ENCODE measurements at places on chromosomes 3 and 15. TPM values are rescaled to one million over a fixed set of nuclear protein-coding genes. Genes with fewer than 3 reads are reported as not detected.

LRRC2 gene
- 0.91 TPM for total RNA-seq

KNG1 gene
- total RNA-seq = not detected

CSTA gene
- 1.4 TPM for total RNA-seq

CCR8 gene
- 1.3 TPM for total RNA-seq

CNTN4 gene
- not detected for total RNA-seq

ZNF592 gene
- total RNA-seq = 37.5 TPM

TM4SF1 gene
- total RNA-seq = not detected

ATP13A3 gene
- 46.5 TPM for total RNA-seq

ACP3 gene
- total RNA-seq = not detected

SAMMSON gene
- total RNA-seq = not detected

TNFSF10 gene
- total RNA-seq = 9.5 TPM

ZBED2 gene
- total RNA-seq = 0.11 TPM

CSK gene
- total RNA-seq = 118 TPM

ATP13A4 gene
- total RNA-seq = 1.6 TPM

MYRIP gene
- total RNA-seq = not detected

MASP1 gene
- total RNA-seq = not detected

RBSN gene
- 57.2 TPM for total RNA-seq

CYP1A2 gene
- not detected for total RNA-seq

SLC38A3 gene
- 1.1 TPM for total RNA-seq

DNA sequence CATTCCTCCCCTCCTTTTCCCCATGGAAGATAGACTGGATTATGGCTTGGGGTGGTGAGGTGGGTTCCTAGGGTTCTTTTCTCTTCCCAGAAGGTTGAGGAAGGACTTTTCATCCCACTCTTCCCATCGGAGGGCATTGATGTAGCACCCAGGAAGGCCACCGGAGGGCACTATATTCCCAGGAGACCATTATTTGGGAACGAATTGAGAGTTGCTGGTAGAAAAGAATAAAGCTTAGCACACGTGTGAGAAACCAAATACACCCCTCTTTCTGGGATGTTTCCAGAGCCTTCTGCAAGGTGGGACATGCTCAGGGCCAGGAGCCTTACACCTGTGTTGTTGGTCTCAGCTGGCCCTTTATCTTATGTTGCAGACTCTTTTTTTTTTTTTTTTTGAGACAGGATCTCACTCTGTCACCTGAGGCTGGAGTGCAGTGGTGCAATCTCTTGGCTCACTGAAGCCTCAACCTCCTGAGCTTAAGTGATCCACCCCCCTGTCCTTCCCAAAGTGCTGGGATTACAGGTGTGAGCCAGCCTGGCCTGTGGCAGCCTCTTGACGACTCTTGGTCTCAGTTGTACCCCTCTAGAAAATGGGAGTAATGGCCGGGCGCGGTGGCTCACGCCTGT lies 6.3 kb upstream of the CDC25A start:
- DNase-seq = no peak

DNA sequence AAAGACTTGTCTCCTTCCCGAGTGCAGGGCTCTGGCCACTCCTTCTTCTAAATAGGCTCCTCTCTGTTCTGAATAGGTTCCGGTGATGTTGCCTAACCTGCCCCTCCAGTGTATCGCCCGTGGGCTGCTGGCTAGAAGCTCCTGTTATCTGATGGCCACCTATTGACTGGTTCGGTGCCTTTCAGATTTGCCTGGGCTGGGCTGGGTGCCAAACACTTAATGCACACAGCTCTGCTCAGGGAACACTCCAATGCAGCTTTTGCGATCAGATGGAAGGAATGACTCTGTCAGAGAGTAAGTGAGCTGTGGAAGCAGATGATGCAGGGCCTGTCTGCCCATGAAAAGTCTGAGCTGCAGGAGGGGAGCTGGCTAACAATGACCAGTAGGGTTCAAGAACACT lies 112.9 kb downstream of the CORO2B start:
- no peak for DNase-seq

DNA sequence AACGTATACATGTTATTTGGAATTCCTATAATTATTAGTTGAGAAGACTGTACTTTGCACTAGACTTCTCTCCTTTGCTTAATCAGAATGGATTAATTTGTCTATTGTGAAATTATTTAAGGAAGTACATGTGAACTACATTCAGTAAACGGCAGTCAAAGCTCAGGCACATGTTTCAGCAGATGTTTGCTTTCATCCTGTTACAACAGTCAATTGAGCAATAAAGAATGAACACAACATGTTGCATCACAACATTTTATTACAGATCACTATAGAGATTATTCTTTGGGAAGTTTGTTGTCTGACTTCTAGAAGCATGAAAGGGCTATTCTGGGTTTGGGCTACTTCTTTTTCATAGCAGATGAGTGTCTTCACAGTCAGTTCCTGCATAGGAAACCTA lies 39.2 kb downstream of the RAB27A start:
- DNase-seq = no peak

DNA sequence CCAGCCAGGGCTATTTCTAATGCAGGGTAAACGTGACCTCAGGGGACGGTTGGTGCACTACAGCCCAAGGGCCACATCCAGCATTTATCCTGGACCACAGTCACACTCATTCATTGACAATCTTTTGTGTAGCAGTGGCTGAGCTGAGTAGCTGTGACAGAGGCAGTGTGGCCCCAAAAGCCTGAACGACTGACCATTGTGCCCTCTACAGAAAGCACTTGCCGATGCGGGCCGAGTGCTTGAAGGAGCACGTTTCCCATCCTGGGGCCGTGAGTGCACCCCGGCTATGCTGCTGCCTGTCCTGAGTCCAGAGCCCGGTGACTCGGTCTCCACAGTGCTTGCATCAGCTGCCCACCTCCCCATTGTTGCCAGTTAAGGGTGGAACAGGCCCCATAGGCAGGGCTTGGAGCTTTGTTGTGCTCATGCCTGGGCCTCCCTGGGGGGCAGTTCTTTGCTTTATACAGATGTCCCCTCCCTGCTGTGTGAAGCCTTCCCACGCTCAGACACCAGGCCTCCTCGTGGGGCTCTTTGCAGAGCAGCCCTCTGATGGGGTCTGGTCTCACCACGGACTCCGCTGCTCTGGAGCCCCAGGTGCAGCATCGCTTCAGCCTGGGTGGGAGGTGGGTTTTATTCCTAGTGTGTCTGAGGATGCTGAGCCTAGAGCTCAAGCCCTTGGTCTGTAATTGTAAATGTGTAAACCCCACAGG lies 13.0 kb upstream of the SNRPA1 start:
- DNase-seq = no peak

DNA sequence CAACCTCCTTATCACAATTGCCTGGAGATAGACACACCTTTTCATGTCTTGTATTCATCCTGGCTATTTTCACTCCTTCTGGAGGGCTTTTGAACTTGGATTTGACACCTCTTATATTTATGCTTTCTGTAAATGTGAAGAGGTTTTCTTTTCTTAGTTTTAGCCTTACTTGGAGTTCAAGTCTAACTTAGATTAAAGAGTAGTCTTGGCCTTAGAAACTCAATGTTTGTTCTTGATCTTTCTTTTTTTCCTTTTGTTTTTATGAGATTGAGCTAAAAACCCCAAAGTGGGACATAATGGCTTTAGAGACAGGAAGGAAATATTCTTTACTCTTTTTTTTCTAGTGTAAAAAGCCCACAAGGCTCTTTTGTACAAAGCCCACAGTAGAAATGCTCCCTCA lies 1054.9 kb downstream of the ROBO1 start:
- no peak for DNase-seq

DNA sequence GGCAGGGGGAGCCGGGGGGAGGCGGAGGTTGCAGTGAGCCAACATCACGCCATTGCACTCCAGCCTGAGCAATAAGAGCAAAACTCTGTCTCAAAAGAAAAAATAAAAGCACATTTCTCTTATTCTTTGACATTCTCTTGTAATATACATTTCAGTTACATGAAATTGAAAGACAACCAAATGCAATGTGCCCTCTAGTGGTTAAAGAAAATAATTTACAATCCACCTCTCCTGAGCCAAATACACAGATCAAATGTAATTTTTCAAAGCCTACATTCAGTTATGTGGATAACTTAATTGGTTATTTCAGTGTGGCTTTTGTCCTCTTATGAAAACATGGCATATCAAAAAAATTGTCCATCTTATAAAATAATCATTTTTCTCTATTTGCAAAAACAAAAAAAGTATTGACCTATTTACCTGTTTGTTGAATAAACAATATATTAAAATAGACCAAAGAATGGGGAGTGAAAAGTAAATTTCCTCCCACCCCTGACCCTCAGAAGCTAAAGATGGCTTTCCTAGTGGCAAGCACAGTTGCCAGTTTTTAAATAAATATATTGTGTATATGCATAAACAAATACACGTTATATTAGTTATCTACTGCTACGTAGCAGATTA lies 14.2 kb upstream of the U2SURP start:
- peak; percentile 58 for DNase-seq

DNA sequence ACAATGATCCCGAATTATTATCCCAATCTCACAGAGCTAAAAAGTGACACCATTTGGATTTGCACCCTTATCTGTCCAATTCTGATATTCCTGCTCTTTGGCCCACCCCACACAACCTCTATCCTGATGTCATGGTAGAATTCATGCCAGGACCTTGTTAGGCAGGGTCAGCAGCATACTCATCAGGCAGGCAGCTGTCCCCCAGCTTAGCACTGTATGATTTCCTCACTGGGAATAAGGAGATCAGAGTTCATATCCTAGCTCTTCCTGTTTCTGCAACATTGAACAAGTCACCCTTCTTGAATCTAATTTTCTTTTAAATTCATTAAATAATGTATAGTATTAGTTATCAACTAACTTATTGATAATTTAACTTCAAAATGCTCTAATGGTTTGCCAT lies 12.0 kb upstream of the C3orf80 start:
- DNase-seq = no peak

- no peak for DNase-seq
Observed at GRCh38 chr15:70947351-70948335, 55.0 kb downstream of the LRRC49 start.

GRCh38 chr15:29135702-29136646 lies 133.6 kb downstream of the NSMCE3 start:
- no peak for DNase-seq

GRCh38 chr3:197820550-197821335 lies 29.7 kb downstream of the LRCH3 start:
- no peak for DNase-seq

- no peak for DNase-seq
Observed at GRCh38 chr3:133479895-133480669, 80.2 kb downstream of the BFSP2 start.

DNA sequence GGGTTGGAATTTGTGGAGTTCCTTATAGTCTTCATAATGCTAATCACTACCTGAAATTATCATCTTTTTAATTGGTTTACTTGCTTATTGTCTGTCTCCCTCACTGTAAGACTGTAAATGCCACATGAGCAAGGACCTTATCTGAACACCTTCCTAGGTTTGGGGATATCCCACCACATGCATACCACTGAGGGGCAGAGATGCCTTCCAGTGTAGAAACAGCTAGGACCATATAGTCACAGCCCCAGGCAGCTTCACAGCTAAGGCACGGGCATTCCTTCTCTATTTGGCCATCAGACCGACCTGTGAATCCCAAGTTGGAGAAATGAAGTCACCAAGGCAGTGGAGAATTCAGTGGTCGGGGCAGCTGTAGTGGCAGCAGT lies 28.6 kb downstream of the PAQR9 start:
- no peak for DNase-seq

GRCh38 chr3:99951701-99952100 lies 134.0 kb downstream of the CMSS1 start:
- DNase-seq = no peak

DNA sequence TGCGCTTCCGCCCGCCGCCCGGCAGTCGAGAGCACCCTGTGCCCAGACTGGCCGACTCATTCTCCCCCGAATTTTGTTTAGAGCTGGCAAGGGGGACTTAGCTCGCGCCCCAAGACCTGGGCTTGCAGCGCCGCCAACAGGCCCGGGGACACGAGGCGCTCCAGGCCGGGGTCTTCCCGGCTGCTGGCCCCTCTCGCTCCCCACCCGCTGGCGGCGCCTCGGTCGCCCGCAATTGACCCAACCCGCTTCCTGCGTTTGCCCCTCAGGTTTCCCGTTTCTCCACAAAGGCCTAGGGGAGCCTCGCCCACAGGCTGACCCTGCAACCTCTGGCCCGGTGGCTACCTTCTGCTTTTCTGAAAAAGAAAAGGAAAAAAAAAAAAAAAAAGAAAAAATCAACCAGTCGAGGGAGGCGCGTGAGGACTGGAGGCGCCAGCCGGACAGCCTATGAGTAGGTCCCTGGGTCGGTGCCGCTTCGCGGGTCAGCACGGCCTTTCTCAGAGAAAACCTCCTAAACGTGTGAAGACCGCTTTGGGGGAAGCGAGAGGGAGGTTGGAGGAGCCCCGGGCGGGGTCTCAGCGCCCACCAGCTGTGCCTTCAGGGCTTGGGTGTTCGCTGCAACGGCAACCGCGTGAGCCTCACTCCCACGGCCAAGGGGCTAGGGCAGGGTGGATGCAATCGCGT lies 7.2 kb downstream of the FOXL2 start:
- DNase-seq = no peak

- no peak for DNase-seq
Observed at GRCh38 chr15:78811825-78812183, 540 bp upstream of the ADAMTS7 start.

- no peak for DNase-seq
Observed at GRCh38 chr3:127991251-127991650, 61.0 kb upstream of the SEC61A1 start.

GRCh38 chr3:57030721-57031120 lies 29.7 kb upstream of the SPATA12 start:
- DNase-seq = no peak

DNA sequence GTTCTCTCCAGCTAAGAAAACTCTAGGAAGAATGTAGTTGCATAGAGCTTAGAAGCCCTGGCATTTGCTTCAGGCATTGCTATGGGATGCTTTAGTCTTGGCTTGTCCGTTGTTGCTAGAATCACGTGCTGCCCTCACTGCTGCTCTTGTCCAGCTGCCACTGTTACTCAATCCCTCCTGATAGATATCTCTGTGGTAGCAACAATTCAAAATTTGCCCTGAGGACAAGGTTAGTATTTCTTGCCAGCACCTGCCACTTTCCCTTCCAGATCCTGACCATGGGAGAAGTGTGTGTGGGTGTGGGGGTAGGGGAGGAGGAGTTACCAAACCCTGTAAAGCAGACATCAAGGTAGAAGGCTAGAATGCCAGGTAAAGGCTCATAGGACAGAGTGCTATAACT lies 113.8 kb downstream of the PPM1L start:
- no peak for DNase-seq

GRCh38 chr3:178546079-178546478 lies 9.8 kb downstream of the KCNMB2 start:
- DNase-seq = no peak

DNA sequence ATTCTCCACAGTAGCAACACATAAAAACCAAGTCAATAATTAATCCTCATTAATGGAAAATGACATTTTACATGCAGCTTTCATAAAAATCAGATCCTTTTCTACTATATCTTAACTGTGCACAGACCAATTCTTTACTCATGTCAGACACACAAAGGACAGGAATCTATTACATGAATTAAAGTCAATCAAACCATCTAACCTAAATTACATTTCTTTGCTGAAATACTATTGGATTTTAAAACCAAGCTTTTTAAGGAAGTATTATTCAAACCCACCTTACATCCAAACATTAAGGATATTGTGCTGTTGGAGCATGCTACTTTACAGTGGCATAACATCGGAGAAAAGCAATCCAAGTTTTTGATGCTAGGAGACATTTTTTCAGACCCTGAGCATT lies 72.8 kb downstream of the DLG1 start:
- DNase-seq = no peak

Measured in CD4-positive, alpha-beta T cell (primary cell).